NCI-H2107 (cell line): ENCODE measurements at places on chromosomes 7 and 10.

DNA sequence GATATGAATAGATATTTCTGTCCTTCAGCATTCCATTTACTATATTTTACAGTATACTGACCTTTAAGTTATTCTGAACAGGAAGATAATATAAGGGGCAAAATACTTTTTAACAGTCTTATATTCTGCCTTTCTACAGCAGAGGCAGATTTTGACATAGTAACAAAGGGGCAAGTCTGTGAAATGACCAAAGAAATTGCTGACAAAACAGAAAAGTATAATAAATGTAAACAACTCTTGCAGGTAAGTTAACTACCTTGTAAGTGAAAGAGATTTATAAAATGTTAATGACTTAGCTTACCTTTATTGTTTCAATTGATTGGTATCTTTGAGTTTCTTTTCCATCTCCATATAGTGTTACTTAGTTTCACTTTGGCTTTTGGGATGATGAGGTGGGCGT lies 56.0 kb downstream of the TAX1BP1 start:
- no peak for DNase-seq

DNA sequence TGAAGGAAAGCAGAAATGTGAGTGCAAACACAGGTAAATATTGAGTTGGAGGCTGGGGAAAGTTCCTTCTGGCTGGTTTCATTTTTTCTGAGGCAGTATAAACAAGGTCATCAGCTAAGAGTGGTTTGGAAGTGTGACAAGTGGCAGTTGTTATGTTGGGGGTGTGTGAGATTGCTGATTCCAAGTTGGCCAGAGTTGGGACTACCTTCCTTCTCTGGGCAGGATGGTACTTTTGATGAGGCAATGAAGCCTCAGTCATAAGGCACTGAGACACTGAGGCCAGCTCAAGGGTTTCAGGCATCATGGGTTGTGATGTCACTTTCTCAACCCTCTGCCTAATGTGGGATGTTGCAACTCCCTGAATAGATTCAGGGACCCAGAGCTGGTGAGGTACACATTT lies 8.2 kb upstream of the PTTG1IP2 start:
- no peak for DNase-seq

DNA sequence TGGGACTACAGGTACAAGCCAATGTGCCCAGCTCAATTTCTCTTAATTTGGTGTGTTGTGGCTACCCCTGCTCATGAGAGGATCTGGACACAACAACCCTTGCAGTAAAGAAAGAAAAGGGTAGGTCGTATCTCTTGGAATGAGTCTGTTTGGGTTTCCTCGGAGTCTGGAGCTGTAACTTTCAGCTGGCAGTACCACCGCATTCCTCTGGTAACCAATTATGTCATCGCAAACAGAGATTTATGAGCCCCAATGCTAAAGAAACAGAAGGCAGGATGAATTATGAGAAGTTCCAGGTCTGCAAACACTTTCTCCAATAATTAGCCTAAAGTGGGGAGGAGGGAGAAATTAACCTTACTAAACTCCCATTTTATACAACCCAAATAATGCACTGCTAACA lies 186.6 kb upstream of the NRP1 start:
- DNase-seq: no peak

DNA sequence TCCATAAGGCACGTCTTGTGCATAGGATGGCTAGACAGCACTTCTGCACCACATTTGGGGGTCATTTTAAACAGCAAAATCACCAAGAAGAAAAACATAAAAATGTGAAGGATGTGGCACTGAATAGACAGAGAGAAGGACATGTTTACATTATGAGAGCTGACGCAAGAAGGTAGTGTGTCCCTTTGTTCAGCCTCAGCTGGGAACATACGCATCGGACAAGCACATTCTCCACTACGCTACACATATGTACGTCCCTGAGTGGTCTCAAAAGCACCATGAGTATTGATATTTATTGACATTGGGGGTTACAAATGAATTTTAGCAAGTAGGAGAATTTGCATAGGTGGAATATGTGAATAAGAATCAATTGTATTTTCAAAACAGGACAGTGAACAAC lies 20.2 kb downstream of the DDC start:
- DNase-seq: no peak

DNA sequence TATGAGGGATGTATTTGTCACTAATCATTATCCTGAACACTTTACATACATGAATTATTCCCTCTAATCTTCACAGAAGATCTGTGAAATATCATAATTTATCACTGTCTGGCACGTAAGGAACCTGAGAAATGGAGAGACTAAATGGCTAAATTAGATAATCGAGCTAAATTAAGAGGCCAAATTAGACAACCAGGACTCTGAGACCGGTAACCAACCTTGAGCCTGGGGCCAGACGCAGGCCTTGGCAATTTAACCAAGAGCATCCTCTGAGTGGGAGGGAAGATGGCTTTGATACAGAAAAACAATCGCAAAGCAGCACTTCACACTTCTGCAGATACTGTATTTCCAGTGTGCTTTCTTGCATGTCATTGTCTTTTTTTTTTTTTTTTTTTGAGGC lies 21.4 kb downstream of the SVOPL start:
- DNase-seq: no peak

- DNase-seq: no peak
Observed at GRCh38 chr7:100173806-100174495, 3.2 kb downstream of the GPC2 start.

DNA sequence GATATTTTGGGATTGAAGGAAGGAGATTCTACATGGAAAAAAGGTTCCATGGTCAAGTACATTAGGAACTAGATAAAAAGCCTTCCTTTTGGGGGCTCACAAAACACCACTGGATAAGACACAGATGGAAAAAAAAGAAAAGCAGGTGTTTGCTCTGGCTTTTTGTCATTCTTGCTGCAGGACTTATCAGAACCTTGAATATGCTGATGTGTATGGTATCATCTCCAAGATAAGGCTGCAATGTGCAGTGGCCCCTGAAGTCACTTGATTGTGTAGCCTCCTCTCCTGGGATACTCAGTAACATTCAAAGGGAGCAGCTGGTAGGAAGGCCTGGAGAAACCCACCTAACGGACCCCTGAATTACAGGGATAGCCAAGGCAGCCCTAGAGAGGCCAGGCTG lies 54.1 kb upstream of the CARD11 start:
- no peak for DNase-seq

GRCh38 chr10:59333701-59334100 lies 28.6 kb downstream of the FAM13C start:
- no peak for DNase-seq

DNA sequence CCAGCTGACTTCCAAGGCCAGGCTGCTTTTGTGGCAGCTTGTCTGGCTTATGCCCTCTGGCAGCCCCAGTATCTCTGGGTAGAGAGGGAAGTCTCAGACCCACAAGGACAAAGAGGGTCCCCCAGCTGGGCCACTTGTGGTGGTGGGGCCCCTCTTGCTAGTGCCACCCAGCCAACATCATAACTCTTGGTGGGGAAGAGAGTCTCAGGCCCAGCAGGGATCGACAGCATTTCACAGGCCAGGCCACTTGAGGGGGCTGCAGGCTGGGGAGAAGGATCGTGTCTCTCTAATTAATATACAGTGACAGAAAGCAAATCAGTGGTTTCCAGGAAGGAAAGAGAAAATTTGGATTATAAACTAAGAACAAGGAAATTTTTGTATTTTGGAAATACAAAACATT lies 76.0 kb downstream of the TYW1B start:
- DNase-seq: no peak

DNA sequence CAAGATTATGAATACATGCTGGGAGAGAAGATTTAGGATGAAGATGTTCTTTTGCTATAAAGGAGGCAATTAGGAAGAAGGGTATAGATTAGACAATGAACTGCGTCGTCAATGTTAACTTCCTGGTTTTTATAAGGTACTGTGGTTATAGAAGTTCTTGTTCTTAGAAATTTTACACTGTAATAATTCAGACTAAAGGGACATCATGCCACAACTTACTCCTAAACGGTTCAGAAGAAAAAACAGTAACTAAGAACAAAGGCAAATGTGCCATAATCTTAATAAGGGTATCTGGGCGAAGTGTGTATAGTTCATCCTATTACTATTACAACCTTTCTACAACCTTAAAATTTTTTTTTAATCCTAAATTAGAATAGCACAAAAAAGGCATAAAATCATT lies 31.3 kb upstream of the DDC start:
- DNase-seq: no peak

GRCh38 chr10:36171953-36172940 lies 530.2 kb upstream of the FZD8 start:
- no peak for DNase-seq

- DNase-seq: no peak
Observed at GRCh38 chr7:100126239-100126930, 382 bp upstream of the MBLAC1 start.

GRCh38 chr10:124989526-124989925 lies 47.6 kb downstream of the ZRANB1 start:
- DNase-seq: no peak

GRCh38 chr10:26806557-26806956 lies 54.2 kb downstream of the ABI1 start:
- no peak for DNase-seq

- peak; percentile 42 for DNase-seq
Observed at GRCh38 chr7:786472-787255, 45.6 kb upstream of the SUN1 start.

DNA sequence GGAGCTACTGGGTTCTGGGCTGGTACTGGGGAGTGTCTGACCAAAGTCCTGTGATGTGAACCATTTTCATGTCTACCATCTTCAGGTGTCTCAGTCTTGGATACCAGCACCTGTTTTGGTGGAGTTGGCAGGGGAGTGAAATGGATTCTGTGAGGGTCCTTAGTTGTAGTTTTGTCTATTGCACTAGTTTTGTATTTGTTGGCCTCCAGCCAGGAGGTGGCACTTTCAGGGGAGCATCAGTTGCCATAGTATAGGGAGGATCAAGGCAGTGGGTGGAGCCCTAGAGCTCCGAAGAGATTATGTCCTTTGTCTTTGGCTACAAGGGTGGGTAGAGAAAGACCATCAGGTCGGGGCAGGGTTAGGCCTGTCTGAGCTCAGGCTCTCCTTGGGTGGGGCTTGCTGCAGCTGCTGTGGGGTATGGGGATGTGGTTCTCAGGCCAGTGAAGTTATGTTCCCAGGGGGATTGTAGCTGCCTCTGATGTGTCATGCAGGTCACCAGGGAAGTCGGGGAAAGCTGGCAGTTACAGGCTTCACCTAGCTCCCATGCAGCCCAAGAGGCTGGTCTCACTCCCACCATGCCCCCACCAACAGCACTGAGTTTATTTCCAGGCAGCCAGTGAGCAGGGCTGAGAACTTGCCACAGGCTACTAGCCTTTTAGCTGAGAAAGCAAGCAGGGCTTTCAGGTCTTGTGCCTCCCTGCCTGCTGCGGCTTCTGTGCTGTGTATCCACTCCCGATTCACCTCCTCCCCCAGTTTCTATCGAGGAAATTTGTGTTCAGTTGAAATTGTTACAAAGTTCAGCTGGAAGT lies 153.1 kb downstream of the ZNF365 start:
- DNase-seq: no peak

GRCh38 chr10:74213571-74214162 lies 62.6 kb downstream of the ADK start:
- DNase-seq: no peak

DNA sequence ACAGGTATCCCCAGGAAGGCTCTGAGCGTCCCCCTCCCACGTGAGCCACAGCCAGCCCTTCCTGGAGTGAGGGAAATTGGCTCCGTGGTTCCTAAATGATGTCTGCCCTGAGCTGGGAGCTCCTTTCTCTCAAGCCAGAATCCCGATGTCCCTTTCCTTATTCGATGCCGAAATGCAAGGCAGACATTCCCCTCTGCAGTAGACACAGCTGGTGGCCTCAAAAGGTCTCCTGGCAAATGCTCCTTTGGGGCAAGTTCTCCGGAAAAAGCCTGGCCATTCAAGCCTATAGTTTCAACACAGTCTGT lies 98.9 kb downstream of the HIP1 start:
- no peak for DNase-seq

DNA sequence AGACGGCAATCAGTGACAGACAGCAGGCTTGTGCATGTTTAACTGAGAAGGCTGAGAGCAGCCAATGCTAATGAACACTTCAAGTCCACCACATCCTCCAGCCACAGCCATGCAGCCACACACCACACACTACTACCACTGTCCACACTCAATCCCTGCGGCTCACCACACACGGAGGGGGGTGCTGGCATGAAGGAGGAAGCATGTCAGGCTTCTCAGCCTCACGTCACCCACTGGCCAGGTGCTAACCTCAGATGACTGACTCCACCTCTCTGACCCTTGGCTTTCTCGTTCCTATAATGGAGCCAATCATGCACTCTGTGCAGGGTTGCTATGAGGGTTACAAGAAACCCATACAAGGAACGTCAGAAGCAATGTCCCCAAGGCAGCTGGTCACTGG lies 165.4 kb upstream of the RNF32 start:
- no peak for DNase-seq

DNA sequence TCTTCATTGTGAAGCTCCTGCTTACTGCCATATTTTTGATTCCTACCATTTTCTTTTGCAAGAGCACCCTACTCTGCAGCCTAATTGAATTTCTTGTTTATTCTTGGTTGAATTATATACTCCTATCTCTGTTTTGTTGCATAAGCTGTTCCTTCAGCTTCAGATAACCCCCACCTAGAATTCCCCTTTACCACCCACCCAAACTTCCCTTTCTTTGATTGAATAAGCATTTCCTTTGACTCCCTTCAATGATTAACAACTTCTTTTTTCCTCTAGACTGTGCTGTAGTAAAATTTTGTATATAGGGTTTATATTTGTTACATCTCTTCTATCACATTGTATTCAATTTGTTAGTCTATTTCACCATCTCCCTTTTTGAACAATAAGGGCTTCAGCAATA lies 168.1 kb downstream of the GPR37 start:
- no peak for DNase-seq

GRCh38 chr10:86711513-86712316 lies 43.4 kb downstream of the LDB3 start:
- no peak for DNase-seq

GRCh38 chr7:2233926-2234325 lies 1.2 kb upstream of the MAD1L1 start:
- no peak for DNase-seq

DNA sequence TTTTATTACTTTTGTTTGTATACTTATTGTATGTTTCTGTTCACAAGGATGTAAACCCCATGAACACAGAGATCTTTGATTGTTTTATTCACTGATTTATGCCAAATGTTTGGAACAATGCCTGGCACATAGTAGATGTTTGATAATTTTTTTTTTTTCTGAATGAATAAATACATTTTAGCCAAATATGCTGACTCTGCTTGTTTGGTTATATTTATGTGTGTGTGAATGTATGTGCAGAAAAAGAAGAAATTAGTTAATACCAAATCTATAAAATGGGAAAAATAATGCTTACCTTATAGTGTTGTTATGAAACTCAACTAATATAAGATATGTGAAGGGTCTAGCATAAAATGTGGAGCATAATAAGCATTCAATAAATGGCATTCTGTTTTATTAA lies 203.9 kb downstream of the MDFIC start:
- no peak for DNase-seq

DNA sequence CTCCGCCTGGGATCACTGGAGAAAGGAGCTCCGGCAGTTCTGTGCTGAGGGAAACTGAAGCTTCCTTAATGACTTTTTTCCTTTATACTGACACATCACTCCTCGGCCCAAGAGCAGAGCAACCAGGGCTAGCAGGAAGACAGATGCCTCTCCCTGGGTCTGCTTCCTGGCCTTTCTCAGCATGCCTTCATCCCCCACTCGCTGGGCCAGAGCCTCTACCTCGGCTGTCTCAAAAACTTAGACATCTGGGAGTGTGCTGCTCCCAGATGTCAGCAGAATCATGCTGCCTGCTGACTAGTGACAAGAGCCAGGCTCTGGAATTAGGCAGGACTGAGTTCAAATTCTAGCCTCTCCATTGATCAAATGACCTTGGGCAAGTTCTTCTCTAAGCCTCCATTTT lies 24.4 kb upstream of the LRRC4 start:
- no peak for DNase-seq
